SJCRH30 (cell line): ENCODE measurements at places on chromosomes 3 and 15. TPM values are rescaled to one million over a fixed set of nuclear protein-coding genes. Genes with fewer than 3 reads are reported as not detected.

The PLA2G4D gene
- not detected in 2 replicates for total RNA-seq

The OSBPL10 gene
- total RNA-seq: 1.5 and 2.0 TPM in 2 replicates

The RARRES1 gene
- not detected in 2 replicates for total RNA-seq

The SCAP gene
- 47.5 and 48.4 TPM in 2 replicates for total RNA-seq

The SHF gene
- 22.1 and 22.9 TPM in 2 replicates for total RNA-seq

The LMLN gene
- 0.73 and 2.3 TPM in 2 replicates for total RNA-seq

The SPINK8 gene
- total RNA-seq: not detected in 2 replicates

The LMCD1 gene
- 59.6 and 69.8 TPM in 2 replicates for total RNA-seq

DNA sequence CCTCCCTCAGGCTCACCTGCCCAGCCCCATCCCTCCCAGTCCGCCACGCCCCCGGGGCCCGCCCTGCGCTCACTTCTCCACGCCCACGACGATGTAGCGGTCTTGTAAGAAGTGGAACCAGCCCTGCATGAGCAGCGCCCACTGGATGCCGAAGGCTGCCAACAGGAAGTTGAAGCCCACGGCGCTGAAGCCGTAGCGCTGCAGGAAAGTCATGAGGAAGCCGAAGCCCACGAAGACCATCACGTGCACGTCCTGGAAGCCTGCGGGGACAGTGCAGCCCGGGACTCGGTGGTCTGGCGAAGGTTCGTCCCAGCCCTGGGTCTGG, 9.7 kb downstream of the RHCG start:
- no peak for DNase-seq

DNA sequence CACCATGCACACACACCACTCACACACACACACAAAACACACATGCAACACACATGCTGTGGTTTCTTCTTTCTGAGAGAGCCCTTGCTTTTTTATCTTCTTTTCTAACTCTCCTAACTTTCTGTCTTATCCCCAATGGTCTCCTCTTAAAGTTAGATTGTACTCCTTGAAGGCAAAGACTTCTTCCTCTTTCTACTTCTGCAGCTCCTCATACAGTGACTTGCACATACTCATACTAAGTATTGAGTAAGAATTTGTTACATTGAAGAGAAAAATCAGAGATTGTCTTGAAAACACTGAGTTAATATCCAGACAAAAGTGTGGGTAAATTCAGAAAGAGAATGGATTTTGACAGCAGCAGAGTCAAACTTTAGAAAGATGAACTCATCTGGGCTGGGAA, 64.4 kb downstream of the GTPBP8 start:
- DNase-seq: no peak

GRCh38 chr3:123687286-123687685, 102.4 kb upstream of the HACD2 start:
- no peak for DNase-seq

GRCh38 chr15:88707771-88708654, 69.2 kb downstream of the ISG20 start:
- DNase-seq: no peak

DNA sequence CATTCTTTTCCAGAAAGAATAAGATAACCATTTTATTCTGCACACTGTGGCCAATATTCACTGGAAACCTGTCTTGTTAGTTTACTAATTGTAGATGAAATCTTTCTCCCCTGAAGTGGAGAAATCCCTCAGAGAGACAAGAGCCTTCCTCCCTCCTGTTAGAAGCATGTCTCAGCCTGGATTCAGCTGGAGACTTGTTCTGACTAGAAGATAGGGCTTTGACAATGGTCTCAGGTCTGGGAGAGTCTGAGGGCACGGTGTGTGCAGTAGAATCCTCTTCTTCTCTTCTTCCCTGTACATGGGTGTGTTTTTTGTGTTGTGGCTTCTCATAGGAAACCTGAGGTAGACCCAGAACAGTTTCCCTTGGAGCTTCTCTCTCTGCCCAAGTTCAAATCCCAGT, 19.9 kb downstream of the CCK start:
- no peak for DNase-seq

DNA sequence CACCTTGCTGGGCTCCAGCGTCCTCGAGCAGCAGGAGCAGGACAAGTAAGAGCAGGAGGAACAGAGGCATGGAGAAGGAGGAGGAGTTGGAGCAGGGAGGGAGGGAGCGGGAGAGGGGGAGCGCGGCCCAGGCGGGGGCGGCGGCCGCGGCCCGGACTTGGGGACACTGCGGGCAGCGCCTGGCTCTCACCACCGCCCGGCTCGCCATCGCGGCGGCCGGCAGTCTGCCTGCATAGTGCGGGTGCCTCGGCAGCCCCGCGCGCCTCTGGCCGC, 440 bp downstream of the DCBLD2 start:
- DNase-seq: peak; percentile 52

- DNase-seq: no peak
These were observed 7.0 kb upstream of the LRCH3 start for GRCh38 chr3:197784019-197784585.

DNA sequence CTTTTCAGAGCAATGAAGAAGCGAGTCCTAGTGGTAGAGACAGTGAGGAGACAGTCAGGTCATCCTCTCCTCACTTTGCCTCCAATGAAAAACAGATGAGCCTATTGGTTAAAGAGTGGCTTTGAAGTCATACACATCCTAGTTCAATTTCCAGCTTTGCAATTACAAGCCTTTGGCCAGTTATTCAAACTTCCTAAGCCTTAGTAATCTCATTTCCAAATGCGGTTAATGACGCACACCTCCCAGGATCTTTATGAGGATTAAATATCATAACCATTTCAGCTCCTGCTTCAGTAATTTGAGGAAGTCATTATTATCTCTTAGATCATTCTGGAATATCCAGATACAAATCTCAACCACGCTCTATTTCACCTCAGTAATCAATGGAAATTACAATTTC, 10.0 kb upstream of the ST6GAL1 start:
- peak; percentile 27 for DNase-seq

GRCh38 chr15:87722941-87723691, 533.4 kb downstream of the NTRK3 start:
- DNase-seq: peak; percentile 88

DNA sequence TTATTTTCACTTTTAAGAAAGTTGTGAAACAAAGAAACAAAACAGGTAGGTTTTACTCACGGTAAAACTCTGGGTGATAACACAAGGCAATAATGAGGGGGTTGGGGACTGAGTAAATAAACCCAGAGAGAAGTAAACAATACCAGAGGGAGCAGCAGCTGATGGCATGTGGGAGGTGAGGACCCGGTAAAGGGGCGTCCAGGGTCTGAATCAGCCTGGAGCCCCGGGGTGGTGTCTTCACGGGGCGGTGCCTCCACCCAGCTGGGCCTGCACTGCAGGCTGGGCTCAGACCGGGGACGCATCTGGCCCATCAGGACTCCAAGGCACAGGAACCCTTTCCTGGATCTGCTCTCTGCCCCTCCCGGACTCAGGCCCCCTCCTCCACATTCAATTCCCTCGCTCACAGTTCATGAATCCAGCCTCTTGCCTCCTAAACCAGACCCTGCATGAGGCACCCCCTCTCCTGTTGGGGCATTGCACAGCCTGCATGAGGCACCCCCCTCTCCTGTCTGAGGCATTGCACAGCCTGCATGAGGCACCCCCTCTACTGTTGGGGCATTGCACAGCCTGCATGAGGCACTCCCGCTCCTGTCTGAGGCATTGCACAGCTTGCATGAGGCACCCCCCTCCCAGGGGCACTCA, 73.9 kb upstream of the MFGE8 start:
- DNase-seq: no peak

GRCh38 chr15:60519218-60519617, 40.3 kb upstream of the ICE2 start:
- no peak for DNase-seq

GRCh38 chr3:162119651-162120050, 623.0 kb downstream of the OTOL1 start:
- no peak for DNase-seq

- no peak for DNase-seq
These were observed 607.5 kb upstream of the BCHE start for GRCh38 chr3:166444756-166445155.

- no peak for DNase-seq
These were observed 312.4 kb upstream of the RORA start for GRCh38 chr15:61541516-61541915.

- DNase-seq: no peak
These were observed 32.5 kb downstream of the RFTN1 start for GRCh38 chr3:16480861-16481545.

DNA sequence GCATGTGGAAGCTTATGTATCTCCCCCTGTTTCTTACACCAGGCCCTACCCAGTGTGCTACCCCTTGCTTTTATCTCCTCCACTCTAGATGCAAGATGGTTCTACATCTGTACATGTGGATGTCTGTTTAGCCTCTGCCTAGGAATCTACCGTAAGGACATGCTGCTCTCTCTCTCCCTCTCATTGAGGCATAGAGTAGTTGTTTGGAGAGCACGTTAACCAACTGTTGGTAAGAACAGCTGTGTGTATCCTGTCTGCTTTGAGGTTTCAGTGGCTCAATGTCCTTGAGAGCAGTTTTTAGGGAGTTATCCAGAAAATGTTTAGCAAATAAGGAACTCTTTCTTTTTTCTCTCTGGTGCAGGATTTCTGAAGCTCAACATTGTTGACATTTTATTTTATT, 152.8 kb downstream of the DNAJB8 start:
- DNase-seq: peak; percentile 48
